Stimulated activated CD4-positive, alpha-beta T cell treated with anti-CD3 and anti-CD28 coated beads, Interleukin-1b, Interleukin-23, amount 100 ng/mL, for 1 hour (primary cell): ENCODE measurements at places on chromosomes 1 and 21.

DNA sequence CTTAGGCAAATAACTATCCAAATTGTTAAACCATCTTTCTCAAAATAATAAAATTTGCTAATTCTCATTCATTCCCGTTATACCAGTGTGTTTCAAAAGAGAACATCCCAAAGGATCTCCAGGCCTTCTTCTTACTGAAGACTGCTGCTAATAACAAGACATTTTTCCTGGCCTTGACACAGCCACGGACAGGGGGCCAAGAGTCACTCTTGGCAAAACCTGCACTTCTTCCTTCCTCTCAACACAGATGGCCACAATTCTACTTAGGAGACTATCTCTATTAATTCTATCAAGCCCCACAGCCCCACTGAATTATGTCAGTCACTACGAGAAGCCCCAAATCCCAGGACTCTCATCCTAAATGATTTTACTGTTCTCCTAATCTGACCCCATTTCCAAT is 86.0 kb downstream of the EVI5 start:
- DNase-seq: no peak

GRCh38 chr1:107339775-107340174 is 198.9 kb downstream of the NTNG1 start:
- no peak for DNase-seq

DNA sequence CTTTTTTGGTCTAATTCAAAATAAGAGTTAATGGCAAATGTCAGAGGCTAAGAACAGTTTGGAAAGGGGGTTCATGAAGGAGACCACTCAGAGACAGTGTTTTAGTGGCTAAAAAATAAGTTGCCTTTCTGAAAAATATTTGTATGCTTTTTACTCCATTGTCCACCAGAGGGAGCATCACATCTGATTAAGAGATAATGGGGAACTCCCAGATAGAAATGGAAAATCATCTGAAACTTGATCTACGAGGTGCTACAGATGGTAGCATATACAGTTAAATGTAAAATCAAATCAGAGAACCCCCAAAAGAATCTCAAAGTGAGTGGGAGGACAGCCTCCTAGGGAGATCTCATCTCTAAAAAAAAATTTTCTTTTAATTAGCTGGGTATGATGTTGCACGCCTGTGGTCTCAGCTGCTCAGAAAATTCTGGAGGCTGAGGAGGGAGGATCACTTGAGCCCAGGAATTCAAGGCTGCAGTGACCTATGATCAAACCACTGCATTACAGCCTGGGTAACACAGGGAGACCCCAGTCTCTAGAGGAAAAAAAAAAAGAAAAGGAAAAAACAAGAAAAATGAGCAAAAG is 9.7 kb downstream of the SMYD3 start:
- DNase-seq: no peak

DNA sequence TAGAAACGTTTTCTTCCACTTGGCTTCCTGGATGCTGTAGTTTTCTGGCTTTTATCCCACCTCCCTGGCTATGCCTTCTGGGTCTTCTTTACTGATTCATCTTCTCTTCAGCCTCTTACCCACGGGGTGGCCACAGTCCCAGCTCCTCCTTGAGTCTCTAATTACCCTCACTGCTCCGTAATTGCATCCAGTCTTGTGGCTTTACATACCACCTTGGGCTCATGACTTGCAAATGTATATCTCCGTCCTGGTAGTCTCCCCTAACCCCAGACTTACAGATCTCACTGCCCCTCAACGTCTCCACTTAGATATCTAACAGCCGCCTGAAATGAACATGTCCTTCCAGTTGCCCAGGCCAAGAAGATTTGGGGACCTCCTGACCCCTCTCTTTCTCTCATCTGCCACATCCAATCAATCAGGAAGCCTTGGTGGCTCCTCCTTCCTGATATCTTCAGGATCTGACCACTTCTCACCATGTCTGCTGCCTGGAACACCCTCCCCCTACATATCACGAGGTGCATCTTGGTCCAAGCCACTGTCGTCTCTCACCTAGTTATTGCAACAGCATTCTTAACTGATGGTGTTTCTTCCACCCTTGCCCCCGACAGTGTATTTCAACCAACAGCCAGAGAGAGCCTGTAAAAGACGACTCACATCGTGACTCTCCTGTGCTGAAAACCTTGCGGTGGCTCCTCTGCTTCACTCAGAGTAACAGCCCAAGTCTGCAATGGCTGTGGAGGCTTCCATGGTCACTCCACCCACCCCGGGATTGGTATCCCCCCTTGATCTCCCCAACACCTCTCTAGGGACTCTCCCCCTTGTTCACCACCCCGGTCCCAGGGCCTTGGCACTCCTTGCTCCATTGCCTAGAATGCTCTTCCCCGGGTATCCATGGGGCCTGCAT is 219.0 kb upstream of the POU3F1 start:
- no peak for DNase-seq

DNA sequence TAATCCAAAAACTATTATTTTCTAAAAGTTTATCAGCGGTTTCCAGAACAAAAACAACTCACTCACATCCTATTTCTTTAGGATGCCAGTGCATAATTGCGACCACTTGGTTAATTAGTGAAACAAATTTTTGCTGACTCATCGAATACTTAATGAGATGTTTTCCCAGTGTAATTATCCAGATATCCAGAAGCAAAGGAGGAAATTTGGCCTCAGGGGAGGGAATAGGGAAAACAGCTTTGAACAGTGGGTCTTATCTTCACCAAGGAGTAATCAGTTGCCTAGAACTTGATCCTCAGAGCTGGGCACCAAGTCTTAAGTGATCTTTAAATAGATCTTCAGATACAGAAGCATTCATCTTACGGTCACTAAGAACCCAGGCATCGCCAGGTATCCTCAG is 24.3 kb downstream of the STYXL2 start:
- no peak for DNase-seq

DNA sequence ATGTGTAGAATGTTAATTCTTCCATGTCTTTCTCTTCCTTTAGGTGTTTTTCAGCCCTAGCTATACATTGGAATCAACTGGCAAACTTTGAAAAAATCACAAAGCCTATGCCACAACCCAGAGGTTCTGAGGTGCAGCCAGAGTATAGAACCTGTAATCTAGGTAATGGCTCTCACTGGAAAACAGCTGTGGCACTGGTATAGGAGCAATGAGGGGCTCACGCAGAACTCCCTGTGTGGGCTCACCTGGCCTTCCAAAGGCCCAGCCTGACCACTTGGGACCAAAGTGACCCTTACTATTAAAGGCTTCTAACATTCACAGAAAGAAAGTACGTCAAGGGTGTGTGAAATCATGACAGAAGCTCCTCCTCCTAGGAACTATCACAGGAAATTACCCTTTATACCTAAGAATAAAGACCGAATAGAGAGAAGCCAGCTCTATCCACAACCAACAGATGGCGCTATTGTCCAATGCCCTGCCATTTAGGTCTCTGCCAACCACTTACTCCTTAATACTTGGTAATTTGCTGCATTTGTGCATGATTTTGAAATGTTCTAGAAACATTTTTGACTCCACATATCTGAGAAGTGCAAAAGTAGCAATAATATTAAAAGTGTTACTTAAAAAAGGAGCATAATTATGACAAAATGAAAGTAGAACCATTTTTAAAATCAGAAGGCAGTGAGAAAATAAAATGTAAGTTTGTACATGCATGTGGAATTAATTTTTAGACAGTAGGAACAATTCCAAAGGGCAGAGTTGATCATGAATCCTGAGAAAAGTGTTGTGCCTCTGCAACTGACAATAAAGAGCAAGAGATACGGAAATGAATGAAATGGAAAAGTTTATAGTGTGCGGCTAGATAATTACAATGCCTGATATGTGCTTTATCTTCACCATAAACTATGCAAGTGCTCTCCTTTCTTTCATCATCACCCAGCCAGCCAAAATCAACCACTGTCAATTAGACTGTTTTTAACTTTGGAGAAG is 93.1 kb upstream of the HAO2 start:
- no peak for DNase-seq

- DNase-seq: no peak
These were observed 546 bp upstream of the ZNF695 start for GRCh38 chr1:247008406-247008799.

DNA sequence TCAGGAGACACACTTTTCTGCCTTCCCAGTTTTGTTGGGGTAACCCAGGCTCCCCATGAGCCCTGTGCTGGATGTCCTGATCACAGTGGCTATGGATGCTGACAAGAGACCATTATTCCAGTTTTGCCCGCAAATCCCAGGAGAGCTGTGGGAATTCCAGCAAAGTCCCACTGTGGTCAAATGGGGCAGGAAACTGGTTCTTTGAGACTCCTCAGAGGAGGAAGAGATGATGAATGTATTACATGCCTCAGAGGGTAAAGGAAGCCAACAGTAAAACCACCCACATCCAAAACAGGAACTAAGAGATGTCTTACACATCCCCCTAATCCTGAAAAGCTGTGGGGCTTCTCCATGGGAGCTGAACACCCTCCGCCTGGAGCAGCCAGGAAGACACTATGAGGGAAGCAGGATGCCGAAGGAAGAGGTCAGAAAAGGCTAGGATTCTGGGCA is 12.8 kb upstream of the MPZL1 start:
- DNase-seq: no peak

- DNase-seq: peak; percentile 69
These were observed 150.1 kb upstream of the SOD1 start for GRCh38 chr21:31509194-31510017.

GRCh38 chr1:2355373-2356261 is 35.7 kb downstream of the MORN1 start:
- DNase-seq: no peak

GRCh38 chr1:65165269-65165993 is 17.4 kb downstream of the AK4 start:
- no peak for DNase-seq

DNA sequence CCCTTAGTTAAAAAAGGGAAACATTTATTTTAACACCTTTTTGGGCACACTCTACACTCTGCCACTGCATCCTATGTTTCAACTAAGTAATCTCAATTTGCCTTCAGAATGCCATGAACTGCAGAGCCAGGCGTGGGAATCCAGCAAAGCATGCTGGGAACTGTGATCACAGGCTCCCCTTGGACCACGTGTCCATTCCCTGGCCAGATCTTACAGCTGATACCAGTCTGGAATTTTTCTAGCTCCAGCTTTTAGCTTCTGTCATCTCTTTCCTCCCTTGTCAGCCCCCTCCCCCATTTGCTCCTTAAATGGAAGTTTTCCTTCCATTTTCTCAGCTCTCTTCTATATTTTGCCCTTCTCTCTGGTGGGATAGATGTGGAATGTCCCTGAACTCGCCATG is 29.4 kb downstream of the RCSD1 start:
- DNase-seq: no peak

DNA sequence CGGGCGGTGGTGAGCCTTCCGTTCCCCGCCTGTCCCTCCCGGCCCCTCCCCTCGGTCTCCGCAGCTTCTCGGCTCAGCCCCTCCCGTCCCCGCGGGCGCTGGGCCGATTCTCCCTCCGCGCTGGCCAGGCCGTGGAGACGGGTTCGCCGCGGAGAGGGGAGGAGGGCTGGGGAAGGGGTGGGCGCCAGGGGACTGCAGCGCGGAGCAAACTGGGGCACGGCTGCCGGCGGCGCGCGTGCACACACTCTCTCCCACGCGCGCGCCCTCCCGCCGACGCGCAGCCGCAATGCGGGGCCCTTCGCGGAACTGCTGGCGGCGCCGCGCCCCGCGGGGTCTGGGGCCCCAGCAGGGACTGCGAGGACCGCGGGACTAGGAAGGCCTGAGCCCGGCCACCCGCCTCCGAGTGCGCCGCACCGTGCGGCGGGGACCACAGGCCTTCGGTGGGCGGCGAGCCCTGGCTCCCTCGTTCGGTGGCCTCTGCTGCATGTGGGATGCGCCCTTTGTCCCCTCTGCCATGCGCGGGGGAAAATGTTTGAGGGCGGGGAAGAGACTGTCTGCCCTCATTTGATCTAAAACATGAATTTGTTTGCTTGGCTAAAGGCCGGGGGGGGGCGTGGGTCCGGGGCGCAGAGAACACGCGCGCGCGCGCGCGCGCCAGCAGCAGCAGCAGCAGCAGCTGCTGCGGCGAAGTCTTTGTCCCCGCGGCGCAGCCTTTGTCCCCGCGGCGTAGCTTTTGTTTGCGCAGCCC is 90.7 kb upstream of the VAMP3 start:
- peak; percentile 33 for DNase-seq

- DNase-seq: no peak
These were observed 18.6 kb upstream of the YTHDF2 start for GRCh38 chr1:28718166-28718565.

GRCh38 chr1:68223687-68224086 is 8.6 kb downstream of the WLS start:
- no peak for DNase-seq

GRCh38 chr1:11720033-11720376 is 15.9 kb upstream of the AGTRAP start:
- no peak for DNase-seq

- no peak for DNase-seq
These were observed 36.0 kb downstream of the ZNF281 start for GRCh38 chr1:200373811-200374231.

- DNase-seq: no peak
These were observed 22.4 kb downstream of the DEGS1 start for GRCh38 chr1:224205438-224205840.

- DNase-seq: no peak
These were observed 177.2 kb upstream of the RUNX1 start for GRCh38 chr21:35226328-35226727.

- DNase-seq: no peak
These were observed 5.0 kb downstream of the TRIT1 start for GRCh38 chr1:39877980-39878956.

- no peak for DNase-seq
These were observed 21.3 kb downstream of the TOR1AIP2 start for GRCh38 chr1:179856296-179856695.

GRCh38 chr1:21251773-21252471 is 38.3 kb downstream of the ECE1 start:
- DNase-seq: no peak

GRCh38 chr1:58968360-58968952 is 184.6 kb upstream of the JUN start:
- DNase-seq: no peak

DNA sequence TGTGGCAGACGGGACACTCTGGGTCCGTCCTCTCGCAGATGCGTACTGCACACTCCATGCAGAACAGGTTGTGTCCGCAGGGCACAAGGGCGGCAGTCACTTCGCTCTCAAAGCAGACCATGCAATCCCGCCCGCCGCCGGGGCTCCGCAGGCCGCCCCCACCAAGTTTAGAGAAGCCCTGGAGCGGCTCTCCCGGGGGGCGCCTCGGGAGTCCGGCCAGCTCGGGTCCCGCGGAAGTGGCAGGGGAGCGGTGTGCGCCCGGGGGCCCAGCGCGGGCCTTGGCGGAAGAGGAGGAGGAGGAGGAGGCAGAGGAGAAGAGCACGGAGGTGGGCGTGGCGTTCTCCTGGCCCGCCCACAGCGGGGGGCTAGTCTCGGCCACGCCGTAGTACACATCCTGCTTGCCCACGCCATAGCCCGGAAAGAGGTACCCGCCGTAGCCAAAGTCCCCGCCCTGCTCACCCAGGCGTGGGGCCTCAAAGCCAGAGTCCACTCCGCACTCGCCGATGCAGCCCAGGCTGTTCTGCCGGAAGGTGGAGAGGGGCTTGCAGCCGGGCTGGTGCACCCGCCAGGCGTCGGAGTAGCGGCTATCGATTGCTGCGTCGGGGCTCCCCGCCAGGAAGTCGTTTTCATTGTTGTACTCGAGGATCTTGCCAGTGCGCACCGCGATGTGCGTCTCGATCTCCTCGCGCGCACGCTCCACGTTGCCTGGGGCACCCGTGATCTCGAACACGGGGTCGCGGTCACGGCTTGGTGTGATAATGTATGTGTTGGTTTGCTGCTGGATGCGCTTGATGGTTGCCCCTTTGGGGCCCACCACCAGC is 5.4 kb downstream of the MEX3A start:
- no peak for DNase-seq

GRCh38 chr1:88519156-88519555 is 164.9 kb upstream of the PKN2 start:
- DNase-seq: no peak
